ENCODE measurements at places on chromosomes 3 and 15. TPM values are rescaled to one million over a fixed set of nuclear protein-coding genes. Genes with fewer than 3 reads are reported as not detected.

DNA sequence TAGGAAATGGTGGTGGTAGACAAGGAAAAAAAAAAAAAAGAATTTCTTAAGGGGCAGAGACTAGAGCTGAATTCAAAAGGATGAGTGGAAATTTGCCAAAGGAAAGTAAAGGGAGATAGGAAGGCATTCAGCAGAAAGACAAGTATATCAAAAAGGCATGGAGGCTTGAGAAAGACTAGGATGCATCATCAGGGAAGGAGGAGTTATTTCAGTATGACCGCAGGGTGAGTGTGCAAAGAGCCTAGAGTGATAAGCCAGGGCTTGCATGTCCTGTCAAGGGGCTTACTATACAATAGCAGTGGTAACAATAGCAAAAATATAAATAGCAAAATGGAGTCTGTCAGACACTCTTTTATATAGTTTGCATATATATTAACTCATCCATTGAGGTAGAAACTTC, 112.0 kb downstream of the FRMD4B start:
- DNase-seq = no peak

- DNase-seq = no peak
Observed at GRCh38 chr3:98433764-98434163, 29.2 kb upstream of the OR5K1 start.

DNA sequence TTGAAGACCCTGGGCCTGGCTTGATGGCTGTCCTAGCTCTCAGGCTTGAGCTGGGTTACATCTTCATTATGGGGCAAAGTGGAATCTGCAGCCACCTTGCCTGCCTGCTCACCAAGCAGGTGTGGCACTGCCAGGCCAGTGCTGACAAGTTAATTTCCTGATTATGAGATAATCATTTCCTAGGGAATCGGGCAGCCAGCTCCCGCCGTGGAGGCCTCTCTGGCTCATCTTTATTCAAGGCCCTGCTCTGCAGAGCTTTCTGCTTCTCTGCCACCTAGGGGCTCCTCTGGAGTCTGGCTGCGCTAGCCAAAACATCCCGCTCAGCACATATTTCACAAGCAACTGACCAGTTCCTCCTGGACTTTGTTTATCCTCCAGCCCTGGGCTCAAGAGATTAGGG, 9.9 kb downstream of the LOXL1 start:
- DNase-seq = no peak

- DNase-seq = no peak
Observed at GRCh38 chr3:151976211-151977050, 103.0 kb downstream of the SUCNR1 start.

GRCh38 chr3:32814361-32814760, 3.4 kb upstream of the TRIM71 start:
- no peak for DNase-seq

SH2D7 gene
- total RNA-seq = not detected

PLCH1 gene
- not detected for total RNA-seq

Measured in osteocyte (in vitro differentiated cells).